ENCODE measurements at places on chromosomes 13 and 19.

DNA sequence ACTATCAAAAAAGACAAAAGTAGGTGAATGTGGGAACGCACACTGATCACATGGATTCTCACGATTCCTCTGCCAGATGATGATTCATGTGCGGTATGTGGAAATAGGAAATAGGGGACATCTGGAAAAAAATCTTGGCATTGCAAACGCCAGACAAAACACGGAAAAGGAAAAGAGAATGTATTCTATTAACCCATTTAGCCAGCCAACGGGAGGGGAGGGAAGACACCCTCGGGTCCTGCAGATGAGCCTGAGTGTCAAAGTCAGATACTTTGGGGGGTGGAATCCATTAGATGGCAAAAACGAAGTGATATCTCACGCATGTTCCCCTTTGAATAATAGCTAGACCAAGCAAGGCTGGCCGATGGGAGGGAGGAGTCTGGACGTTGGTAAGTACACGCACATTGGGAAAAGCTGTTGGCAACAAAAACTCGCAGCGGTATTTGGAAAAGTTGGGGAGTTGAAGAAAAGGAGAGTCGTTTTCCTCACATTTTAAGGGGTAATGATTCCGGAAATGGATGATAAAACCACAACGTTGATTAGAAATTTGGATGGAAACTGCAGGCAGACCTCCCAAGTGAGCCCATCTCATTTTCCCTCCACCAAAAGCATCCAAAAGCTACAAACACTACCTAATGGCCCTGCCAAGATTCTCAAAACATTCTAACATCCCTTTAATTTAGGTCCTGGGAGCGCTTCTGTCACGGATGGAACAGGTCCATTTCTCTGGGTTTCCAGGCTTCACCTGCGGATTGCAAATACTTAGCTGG lies 73.6 kb downstream of the COL4A1 start:
- DNase-seq: no peak

- no peak for DNase-seq
These were observed 480.7 kb downstream of the MYO16 start for GRCh38 chr13:109110159-109110558.

GRCh38 chr13:33640832-33641231 lies 177.1 kb upstream of the RFC3 start:
- DNase-seq: no peak

- DNase-seq: no peak
These were observed 179.9 kb downstream of the VWA8 start for GRCh38 chr13:41780715-41781706.

DNA sequence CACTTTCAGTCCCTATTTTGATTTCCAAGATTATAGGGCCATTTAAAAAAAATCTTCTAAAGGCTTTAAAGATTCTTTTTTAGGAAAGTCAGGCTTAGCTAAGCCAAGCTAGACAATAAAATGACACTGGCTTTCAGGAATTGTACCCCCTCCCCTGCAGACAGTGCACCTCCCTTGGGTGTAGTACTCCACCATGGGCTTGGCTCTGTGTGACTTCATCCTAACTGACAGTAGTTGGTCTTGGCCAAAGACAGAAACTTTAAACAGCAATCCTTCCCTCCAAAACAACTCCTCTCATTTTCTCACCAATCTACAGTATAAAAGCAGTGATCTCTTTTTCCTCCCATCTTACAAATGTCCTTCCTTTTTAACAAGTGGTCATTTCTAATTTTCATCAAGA lies 283.0 kb downstream of the DNAJC15 start:
- DNase-seq: no peak

- DNase-seq: no peak
These were observed 62.7 kb downstream of the COL4A1 start for GRCh38 chr13:110244071-110244830.

DNA sequence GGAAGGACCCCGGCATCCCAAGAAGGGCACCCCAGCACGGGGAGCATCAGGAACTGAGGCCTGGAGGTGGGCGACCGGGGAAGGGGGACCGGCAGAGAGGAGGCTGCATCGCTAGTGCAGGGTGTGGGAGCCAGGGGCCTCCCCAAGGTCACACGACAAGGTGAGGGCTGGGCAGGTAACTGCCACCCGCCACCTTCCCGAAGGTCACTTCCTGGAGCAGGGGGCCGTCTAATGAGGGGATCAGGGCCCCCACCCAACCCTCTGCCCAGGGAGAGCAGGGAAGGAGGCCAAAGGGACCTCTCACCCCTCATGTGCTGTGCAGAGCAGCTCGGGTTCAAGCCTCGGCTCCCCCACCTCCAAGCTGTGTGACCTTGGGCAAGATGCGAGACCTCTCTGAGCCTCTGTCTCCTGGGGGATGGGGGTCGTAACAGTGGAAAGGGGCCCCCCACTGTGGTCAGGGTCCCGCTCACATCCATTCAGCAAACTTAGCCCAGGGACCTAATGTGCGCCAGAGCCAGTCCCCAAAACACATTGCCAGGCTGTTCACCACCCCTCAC lies 6.0 kb downstream of the ZBTB7A start:
- no peak for DNase-seq

DNA sequence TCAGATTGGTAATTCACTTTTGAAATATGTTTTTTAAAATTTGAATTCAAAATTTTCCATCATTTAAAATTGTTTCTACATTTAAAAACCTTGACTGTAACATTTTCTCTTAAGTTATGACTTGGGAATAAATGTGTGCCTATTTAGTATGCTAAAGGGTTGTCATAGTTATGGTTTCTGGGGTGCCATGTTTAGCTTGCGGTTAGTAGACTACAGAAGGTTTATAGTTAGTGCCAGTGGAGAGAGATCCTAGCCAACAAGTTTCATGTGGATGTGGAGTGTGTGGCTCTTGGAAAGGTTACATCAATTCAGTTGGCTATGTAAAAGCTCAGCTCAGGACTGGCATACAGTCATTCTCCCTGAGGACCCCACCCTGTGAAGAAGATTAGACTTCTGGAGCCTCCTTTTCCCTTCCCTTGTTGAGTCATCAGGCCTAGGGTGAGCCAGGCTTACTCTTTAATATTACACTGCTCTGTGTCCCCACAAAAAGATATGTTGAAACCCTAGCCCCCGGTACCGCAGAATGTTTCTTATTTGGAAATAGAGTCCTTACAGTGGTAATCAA lies 20.4 kb downstream of the LMO7 start:
- no peak for DNase-seq

GRCh38 chr19:2187159-2187558 lies 23.4 kb downstream of the DOT1L start:
- no peak for DNase-seq

GRCh38 chr13:96519380-96519779 lies 429.5 kb downstream of the HS6ST3 start:
- DNase-seq: no peak

- no peak for DNase-seq
These were observed 19.2 kb downstream of the SLAIN1 start for GRCh38 chr13:77716692-77717091.

GRCh38 chr19:29761575-29762232 lies 46.6 kb upstream of the C19orf12 start:
- DNase-seq: no peak

DNA sequence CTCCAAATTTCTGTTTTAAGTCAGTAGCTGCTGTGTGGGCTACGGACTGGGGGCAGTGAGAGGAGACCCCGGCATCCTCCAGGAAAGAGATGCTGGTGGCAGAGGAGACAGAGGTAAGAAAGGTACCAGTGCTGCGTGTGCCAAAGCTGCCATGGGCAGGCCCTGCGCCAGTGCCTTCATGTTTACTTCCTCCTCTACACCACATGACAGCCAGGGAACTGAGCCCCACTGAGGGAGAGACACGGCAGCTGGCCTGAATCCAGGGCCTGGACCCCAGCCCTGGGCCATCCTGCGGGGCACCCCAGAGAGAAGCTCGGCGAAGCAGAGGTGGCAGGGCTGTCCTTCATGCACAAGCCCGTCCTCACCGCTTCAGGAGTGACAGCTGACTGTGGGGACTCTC lies 22.7 kb upstream of the CCNP start:
- DNase-seq: no peak

DNA sequence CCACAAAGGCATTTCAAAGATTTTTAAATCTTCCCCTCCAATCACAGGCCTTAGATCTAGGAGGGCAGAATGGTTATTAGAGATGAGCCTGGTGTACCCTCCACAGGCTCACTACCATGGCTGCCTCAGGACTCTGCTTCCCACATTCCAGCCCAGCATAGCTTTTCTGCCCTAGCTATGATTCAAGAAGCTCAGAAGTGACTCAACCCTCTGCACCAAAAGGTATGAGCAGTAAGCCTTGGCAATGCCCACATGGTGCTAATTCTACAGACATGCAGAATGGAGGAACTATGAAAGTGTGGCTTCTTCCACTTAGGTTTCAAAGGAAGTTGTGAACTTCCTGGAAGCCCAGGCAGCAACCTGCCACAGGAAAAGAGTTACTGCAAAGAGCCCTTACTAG lies 786.2 kb downstream of the SLITRK6 start:
- DNase-seq: no peak

DNA sequence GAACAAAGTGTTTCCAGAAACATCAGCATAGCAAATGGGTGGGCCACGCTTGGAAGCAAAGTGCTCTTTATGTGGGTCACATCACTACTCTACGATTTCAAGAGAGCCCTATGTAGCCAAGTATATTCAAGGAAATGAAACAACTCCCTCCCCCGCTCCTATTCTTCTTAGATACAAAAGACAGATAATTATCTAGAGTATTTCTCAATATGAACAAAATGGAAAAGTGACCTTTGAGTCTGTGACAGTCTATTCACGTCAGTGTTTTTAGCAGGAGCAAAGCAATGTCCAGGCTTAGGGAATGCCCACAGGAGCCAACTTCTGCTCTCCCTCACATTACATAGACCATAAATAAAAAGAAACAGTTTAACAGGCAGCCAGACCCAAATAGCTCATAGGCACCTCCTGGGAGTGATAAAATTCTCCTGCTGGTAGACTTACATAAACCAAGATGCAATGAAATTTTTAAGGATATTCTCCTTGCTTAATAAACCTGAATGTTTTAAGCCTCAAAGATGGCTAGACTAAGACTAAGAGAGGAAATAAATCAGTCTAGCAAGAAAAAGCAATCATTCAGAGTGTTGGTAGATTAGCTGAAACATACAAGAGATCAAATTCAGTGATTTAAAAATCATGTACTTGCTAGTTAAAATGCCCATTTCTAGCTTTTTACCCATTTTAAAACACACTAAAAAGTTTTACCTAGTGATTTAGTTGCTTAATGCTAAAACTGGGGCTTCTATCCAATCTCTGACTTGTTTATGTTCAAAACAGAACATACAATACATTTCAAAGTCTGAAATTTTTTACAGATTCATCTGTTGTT lies 182.8 kb downstream of the RGCC start:
- no peak for DNase-seq

- DNase-seq: peak; percentile 69
These were observed 81.7 kb downstream of the ZNF429 start for GRCh38 chr19:21587117-21587461.

DNA sequence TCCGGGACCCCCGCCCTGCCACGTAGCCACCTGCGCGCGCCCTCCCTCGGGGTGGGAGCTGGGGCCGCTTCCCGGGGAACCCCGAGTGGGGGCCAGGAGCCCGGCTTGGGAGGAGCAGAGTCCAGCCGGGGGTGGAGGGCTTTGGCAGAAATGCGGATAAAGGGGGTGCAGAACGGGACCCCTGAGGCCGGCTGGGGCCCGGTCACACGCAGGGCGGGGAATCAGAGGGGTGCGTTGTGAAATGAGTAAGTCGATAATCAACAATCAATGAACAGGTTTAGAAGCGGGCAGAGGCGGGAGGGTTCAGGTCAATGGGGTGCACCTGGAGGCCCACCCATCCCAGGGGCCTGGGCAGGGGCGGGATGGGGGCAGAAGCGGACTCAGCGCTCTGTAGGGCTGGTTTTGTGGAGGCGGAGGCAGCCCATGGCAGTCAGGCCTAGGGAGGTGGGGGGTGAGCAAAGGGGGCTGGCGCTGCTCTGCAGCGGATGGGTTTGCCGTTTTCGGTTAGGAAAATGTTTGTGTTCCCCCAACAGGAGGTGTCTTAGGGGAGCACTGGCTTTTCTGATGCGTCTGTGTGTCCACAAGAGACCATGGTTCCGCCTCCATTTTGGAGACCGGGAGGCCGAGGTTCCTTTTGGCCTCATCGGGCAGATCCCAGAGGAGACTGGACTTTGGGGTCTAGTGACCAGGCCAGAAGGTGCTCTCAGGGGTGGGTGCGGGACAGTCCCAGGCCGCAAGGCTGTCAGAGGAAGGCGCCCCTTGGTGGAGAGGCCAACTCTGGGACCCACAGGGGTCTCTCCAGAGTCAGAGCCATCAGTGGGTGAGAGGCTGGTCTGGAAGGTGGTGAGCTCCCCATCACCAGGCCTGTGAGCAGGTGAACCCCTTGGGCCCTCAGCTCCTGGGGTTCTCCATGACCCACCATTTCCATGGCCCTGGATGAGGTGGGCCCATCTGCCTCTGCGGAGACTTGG lies 683 bp upstream of the DIRAS1 start:
- DNase-seq: no peak

GRCh38 chr19:2618611-2619010 lies 83.9 kb downstream of the GNG7 start:
- peak; percentile 57 for DNase-seq

DNA sequence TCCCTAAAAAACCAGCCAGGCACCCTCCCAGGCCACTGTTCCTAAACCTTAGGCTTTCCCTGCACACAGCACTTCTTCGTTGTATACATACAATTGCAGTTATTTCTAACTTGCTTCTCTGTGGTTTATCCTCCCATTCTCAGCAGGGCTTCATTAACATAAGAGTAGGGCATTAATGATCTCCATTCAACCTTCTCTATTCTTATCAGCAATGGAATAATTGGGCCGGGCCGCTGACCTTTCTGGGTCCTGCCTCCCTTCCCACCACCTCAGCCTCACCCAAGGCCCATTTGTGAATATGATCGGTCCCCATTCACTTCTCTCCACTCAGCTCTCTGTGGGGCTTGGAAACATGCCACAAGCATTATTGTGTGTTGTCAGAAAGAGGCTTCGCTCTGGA lies 184.2 kb downstream of the SUCLA2 start:
- DNase-seq: no peak

DNA sequence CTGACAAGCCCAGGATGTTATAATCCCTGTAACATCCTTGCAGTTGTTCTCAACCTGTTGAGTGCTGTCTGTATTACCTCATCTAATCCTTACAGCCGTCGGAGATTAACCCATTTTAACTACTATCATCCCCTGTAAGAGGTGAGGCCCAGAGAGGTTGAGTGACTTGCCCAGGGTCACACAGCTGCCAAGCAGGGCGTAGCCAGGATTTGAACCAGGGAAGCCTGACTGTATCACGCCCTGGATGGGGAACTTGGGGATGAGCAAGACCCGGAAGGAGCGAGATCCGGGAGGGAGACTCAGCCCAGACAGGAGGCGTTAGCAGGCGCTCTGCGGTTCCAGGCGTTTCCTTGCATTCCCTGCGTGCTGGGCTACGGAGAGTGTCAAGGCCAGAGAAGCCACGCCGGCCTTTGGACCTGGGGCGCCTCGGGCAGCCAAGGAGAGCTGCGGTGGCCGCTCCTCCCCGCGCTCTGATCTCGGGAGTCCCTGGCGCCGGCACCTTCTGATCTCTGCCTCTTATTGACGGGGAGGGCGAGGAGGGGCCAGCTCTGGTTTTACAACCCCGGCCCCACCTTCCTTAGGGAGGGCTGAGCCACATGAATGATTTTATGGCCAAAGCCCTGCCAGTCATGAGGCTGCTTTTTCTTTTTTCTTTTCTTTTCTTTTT lies 6.2 kb downstream of the SULT2B1 start:
- no peak for DNase-seq
